Kidney glomerular epithelial cell (primary cell): ENCODE measurements at places on chromosomes 11 and 22.

- peak; percentile 5 for DNase-seq
These were observed 42.1 kb upstream of the GNB1L start for GRCh38 chr22:19896665-19897355.

DNA sequence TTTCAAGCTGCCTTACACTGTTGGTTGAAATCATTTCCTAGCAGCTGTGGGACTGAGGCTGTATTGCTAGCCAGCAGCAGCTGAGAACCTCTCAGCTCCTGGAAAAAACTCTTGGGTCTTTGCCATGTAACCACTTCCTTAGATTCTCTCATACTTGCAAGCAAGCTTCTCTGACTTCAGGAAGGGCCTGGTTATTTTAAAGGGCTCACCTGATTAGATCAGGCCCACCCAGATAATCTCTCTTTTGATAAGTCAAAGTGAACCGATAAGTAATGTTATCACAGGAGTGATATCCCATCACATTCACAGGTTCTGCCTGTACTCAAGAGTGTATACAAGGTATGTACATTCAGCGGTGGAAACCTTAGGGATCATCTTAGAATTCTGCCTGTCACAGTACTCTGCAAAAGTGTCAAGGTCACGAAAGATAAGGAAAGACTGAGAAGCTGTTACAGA lies 7.4 kb upstream of the CLPB start:
- no peak for DNase-seq

DNA sequence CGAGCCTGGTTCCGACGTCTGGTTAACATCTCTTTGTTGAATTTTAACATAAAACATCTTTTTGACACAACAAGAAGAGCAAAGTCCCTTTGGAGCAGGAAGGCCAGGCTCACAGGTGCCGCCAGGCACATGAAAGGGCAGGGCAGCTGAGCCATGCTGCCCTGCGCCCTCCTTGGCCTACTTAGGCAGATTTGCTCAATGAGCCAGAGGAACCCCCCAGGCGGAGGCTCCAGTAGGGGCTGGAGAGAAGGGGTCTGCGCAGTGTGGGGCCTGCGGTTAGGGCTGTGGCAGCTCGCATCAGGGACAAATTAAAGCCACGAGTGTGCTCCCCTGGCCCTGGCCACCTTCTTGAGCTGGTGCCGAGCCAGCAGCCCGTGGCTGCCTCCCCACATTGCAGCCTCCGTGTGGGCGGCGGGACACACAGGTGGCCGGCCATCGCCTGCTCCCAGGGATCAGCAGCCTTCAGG lies 9.9 kb upstream of the SLC22A12 start:
- no peak for DNase-seq

- no peak for DNase-seq
These were observed at the start of gene CCDC116 for GRCh38 chr22:21632237-21632895. Gene CCDC116 (plus strand): TSS chr22:21632760. CDS start chr22:21633182, 422 bp downstream.

- DNase-seq = no peak
These were observed 33.9 kb upstream of the MN1 start for GRCh38 chr22:27835446-27835845.

DNA sequence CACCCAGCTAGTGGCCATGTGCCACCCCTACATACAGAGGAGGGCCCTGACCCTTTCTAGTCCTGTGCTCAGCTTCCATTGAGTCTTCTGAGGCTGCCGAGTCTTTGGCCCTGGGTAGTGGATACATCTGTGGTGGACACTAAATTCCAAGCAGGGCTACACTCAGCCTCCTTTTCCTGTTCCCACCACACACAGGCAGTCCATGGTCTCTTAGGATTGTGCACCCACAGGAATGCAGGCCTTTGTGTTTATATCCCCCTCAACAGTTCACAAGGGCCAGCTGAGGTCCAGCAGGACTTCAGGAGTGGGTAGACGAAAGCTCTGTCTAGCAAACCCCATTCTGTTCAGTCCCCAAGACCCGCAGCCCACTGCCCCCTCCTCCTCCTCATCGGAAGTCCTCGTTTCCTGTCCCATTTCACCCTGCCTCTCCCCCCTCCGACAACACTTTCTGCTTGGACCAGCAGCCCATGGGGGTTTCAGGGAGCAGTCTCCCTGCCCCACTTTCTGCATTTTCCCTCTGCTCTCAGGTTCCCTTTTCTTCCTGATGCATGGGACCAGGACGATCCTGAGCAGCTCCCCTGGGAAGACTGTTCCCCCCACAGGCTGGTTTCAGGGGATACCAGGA lies 91.8 kb downstream of the SWAP70 start:
- no peak for DNase-seq

DNA sequence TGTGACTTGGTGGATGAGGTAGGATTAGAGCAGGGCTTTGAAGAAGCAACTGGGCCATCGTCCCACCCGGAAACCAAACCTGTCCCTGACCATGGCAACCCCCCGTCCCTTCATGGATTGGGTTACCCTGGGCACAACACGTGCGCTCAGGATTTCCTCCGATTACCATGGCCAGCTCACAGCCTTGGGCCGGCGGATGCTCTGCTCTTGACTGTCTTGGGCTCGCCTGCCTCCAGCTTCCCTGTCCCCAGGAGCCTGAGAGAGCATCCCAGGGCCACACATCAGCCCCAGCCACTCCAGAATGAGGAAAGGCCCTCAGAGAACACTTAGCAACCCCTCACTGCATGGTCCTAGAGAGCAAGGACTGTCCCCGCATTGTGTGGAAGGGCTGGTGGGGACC lies 22.8 kb downstream of the MYO7A start:
- no peak for DNase-seq

DNA sequence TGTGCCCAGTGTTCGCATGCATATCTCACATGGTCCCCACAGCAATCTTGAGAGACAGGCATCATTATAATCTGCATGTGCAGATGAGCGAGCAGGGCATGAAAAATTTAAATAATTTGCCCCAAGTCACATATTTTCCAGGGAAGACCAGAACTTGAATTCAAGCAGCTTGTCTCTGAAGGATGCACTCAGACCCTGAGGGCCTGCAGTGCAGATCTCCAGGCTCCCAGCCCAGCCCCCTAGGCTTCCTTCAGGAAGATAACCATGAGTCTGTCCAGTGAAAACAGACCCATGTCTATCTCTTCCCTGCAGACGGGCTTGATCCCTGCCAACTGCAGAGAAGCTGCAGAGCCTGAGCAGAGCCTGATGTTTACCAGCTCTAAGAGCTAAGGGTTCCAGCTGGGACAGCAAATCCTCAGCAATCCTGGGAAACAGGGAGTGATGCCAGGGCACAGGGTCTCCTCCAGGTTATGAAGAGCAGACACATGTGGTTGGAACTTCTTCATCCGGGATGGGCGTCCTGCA lies 55.1 kb downstream of the NAV2 start:
- DNase-seq = no peak

GRCh38 chr11:80898910-80899309 lies 1458.1 kb upstream of the TENM4 start:
- DNase-seq = no peak

DNA sequence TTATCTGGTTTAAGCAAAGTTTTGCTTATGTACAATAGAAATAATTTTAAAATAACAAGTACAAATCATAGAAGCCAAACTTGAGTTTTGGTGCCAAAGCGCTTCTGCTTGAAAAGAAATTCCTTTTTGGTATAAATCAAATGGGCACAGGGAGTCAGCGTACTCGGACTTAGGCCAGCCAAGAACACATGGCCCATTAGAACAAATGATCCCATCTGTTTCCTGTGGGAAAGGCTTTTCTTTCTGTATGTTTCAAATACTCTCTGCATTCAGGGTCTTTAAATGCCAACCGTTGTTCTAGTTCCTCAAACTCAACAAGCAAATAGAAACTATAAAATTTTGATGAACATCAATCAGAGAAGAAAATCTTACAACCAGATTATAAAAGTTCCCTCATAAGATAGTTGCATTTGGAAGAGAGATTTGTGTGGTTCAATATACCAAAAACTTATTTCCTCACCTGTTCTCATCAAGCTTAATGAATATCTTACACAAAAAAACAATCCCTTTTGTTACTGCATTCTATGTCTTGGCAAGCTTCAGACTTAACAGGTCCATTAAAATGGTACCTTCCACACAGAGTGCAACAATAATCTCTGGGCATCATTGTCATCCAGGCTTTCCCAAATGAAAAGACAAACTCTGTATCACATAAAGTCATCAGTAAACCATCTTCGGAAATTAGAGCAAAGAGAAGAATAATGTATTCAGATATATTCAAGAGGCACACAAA lies 739.8 kb upstream of the API5 start:
- DNase-seq = no peak

DNA sequence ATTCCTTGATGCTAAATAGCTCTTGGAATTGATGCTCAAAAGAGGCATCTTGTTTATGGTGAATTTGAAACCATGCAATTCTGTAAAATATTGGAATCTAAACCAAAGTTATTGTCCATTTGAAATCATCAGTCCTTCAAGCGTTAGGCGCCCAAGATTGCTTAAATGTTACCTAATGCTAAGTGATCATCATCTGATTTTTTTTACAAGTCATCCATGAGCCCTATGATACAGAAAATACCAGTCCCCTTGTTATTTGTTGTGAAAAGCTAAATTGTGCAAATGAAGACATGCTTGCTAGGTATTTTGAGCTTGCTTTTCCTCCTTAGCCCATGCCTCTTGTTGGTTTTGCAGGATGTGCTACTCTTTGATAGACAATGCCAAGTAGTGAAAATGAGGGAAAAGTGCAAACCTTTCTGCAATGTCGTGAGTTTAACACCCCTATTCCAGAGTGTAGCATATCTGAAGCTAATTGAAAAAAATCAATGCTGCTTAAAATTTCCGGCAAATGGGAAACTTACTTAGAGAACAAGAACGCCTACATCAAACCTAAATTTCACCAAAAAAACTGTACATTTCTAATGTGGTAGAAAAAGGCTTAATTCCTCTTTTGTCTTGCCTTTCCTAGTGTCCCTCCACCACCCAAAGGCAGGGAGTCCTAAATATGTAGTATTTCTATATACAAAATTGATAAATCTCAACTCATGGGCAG lies 1.9 kb downstream of the GRK3 start:
- DNase-seq = no peak

GRCh38 chr22:36285017-36285416 lies 32.1 kb downstream of the APOL1 start:
- DNase-seq = no peak

- DNase-seq = peak; percentile 11
These were observed 331.2 kb downstream of the TMEM135 start for GRCh38 chr11:87368858-87369480.

GRCh38 chr11:17460406-17460805 lies 16.2 kb downstream of the ABCC8 start:
- DNase-seq = no peak

- no peak for DNase-seq
These were observed 364.7 kb downstream of the METTL15 start for GRCh38 chr11:28472904-28473303.

DNA sequence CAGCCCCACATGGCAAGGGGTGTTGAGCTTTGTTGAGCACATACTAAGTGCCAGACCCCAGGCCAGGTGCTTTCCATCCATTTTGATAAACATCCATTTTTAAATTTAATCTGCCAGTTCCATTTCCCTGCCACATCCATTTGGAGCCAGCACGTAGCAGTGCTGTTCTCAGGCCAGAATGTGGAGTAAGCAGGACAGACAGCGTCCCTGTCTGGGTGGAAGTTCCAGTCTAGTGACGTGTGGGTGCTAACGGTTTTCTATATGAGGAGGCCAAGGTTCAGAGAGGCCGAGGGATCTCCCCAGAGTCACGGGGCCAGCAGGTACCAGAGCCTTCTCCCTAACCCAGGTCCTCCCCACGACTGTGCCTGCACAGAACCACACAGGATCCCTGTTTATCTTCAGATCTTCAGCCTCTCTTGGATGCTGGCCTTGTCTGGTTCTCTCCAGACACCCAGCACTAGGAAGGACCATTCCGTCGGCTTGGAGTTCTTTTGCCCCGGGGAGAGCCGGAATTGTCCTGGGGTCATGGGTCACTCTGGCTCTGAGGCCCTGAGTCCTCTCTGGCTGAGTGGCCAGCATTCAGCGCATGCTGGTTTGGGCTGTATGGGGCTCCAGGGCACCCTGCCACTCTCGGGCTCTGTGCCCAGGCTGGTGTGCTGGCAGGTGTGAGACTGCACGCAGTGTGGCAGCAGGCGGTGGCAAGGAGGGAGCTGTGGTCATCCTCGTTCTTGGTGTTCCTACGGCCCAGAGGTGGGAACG lies 63.6 kb upstream of the PPARA start:
- DNase-seq = no peak

DNA sequence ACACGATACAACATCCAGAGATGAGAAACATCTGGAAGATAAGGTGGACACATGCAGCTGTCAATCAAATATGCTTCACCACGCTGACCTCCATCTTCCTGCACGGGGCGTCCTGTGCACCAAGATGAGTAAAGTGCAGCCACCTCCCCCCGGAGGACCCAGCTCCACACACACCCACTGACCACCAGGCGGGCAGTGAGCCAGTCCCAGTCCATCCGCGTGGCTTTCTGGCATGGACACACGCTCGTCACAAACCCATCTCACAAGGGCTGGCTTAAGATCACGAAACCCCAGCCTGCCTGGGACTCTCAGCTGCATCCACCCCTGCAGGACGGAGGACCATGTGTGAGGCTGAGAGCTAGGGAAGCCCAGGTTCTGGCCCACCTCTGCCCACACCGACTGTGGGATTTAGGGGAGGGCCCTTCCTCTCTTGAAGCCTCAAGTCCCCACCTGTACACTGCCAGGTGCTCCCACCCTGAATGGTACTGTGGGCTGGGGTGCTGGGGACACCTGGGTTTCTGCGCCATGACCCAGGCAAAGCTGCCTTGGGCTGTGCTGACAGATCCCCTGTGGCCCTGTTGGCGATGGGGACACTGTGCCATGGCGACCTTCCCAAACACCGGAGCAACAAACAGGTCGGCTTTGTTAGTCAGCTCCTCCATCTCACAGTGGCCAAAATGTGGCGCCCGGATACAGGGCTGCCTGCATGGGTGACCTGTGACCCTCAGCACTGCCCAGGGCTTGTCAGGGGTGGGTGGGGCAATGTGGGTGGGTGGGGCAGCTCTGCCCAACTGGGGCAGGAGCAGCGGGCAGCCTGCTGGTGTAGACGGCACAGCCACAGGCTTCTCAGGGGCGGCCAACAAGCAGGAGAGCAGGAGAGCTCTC lies 629.0 kb downstream of the TBC1D22A start:
- DNase-seq = no peak

GRCh38 chr22:36536717-36537116 lies 7.8 kb upstream of the EIF3D start:
- no peak for DNase-seq

DNA sequence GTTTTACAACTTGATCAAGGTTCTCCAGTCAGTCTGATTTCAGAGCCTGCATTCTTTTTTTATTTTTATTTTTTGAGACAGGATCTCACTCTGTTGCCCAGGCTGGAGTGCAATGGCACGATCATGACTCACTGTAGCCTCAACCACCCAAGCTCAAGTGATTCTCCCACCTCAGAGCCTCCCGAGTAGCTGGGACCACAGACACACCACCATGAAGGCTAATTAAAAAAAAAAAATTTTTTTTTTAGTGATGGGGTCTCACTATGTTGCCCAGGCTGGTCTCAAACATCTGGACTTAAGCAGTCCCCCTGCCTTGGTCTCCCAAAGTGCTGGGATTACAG lies 117.2 kb upstream of the NAV2 start:
- no peak for DNase-seq

- DNase-seq = no peak
These were observed 81.1 kb upstream of the WNT7B start for GRCh38 chr22:46058091-46058420.
